ENCODE measurements at places on chromosomes 13 and 19. TPM values are rescaled to one million over a fixed set of nuclear protein-coding genes. Genes with fewer than 3 reads are reported as not detected.

- DNase-seq: no peak
Measured at GRCh38 chr13:36950330-36950729, 30.3 kb upstream of the SMAD9 start.

TMEM86B gene
- total RNA-seq: 1.4 TPM

TTYH1 gene
- 3.0 TPM for total RNA-seq

DNA sequence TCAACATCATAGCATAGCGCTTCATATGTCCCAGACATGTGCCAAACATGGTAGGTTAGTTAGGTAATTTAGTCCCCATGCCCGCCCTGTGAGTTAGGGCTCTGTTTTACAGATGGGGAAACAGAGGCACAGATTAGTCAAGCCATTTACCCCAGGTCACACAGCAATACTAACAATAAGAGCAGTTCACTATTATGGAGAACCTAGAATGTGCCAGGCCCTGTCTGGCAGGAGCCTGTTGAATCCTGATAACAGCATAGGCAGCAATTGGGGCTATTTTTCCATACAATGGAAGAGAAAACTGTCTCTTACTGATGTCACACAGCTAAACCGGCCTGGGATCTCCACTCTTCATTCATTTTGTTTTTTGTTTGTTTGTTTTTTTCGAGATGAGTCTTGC is 6.5 kb upstream of the PPP1R37 start:
- DNase-seq: no peak

GRCh38 chr19:52464798-52465470 is 11.6 kb downstream of the ZNF578 start:
- DNase-seq: no peak

CALR3 gene
- total RNA-seq: not detected

DNA sequence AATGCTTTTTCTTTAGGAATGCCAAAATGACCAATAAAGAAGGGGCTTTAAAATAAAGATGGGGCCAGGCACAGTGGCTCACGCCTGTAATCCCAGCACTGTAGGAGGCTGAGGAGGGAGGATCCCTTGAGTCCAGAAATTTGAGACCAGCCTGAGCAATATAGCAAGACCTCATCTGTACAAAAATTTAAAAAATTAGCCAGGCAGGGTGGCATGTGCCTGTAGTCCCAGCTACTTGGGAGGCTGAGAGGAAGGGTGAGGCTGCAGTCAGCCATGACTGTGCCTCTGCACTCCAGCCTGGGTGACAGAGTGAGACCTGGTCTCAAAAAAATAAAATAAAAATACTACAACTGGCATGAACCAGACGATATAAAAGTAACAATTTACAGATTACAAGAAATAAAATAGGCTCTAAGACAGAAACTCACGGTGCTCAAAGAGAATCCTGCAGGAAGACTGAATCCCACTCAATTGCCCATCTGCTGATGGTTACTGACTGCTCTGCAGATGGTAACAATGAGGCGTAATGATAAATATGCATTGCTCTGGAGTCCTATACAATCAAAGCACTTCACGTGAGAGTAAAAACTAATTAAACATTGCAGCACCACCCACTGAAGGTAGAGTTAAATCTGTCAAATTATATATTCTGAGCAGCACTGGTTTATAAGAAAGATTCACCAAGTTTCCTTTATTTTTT is 93.2 kb downstream of the LHFPL6 start:
- no peak for DNase-seq

DNA sequence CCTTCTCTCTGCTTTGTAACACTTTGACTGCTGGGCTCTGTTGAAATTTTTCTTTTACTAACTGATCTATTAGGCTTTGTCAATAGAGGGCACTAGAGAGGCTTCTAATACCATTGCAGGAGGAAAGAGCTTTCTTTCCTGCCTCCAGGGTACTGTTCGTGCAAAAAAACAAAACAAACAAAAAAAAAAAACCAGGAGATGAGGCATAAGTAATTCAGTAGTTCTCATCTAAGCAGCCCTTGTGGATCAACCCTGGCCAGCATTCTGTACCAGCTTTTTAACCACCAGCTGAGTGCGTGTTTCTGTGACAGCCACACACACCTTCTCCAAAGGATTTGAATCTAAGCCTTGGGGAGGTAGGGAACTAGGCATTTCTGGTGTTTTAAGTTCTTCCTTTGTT is 1707.6 kb upstream of the SLC10A2 start:
- no peak for DNase-seq

STARD13 gene
- total RNA-seq: 26.8 TPM

CGB7 gene
- not detected for total RNA-seq

ANKLE1 gene
- 0.47 TPM for total RNA-seq

PLIN4 gene
- total RNA-seq: 331 TPM

SULT2B1 gene
- 0.39 TPM for total RNA-seq

- no peak for DNase-seq
Measured at GRCh38 chr19:5492635-5493409, 37.6 kb downstream of the ZNRF4 start.

CPB2 gene
- total RNA-seq: not detected

ZNF568 gene
- total RNA-seq: 6.1 TPM

TNNI3 gene
- 1,897 TPM for total RNA-seq

IRGQ gene
- total RNA-seq: 27.8 TPM

- DNase-seq: no peak
Measured at GRCh38 chr13:50867637-50867945, 24.1 kb upstream of the DLEU7 start.

GRCh38 chr13:77674852-77675251 is 22.6 kb upstream of the SLAIN1 start:
- DNase-seq: no peak

F7 gene
- 0.16 TPM for total RNA-seq

TOMM40 gene
- total RNA-seq: 63.1 TPM

KASH5 gene
- not detected for total RNA-seq

DNA sequence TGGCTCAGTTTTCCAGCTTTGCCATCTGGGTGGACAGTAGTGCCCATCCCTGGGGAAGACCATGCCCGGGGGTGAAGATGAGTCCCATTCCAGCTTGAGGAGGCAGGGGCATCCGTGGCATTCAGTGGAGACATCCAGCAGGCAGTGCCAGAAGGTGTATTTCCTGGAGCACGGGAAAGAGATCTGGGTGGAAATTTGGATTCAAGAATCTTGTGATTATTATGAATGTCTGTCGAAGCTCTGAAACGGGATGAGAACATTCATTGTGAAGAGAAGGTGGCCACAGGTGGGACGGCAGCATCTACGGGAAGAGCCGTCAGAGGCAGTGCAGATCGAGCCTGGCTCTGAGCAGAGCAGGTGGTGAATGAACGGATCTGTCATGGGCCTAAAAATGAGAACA is 167.3 kb upstream of the RNF113B start:
- DNase-seq: no peak

SBK3 gene
- 62.7 TPM for total RNA-seq

SIGLECL1 gene
- not detected for total RNA-seq

TSKS gene
- total RNA-seq: 0.76 TPM

CDC42EP5 gene
- 25.0 TPM for total RNA-seq

GRCh38 chr13:68588623-68589022 is 1358.5 kb upstream of the PCDH9 start:
- DNase-seq: no peak

DNA sequence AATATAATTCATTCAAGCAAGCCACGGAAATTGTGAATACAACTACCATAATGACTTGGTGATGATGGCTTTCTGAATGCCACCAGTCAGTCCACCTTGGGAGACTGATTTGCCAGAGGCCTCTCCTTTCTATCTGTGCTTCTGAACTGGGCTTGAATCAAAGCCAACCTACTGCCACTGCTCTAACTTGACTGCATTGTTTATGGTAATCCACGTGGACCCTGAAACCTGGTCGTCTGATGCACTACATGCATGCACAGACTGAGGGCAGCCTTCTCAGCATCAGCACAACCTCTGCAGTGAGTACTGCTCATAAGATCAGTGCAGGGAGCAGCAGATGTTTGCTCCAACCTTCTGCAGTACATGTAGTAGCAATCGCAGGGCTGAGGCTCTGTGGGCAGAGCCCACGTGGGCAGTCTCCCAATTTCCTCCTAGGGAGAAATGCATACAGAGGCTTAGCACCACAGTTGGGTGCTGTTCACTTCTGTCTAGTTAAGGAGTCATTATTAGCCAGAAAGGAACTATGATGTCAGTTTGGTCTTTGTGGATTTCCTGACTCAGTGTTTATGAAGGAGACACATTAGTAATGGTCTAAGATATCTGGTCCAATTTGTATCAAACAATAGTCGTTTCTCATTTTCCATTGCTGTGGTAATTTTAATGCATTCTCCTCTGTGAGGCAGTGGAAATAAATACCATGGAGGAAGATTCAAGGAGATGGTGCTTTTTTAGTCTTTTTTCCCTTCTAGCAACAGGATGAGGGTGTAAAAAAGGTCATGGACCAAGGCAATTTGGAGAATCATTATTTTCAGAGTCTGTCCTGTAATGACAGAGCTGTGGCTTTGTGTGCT is 82.5 kb downstream of the AKAP11 start:
- no peak for DNase-seq

- DNase-seq: no peak
Measured at GRCh38 chr13:25677956-25678355, 306.2 kb downstream of the ATP8A2 start.

GRCh38 chr19:11164879-11165406 is 9.4 kb upstream of the SPC24 start:
- peak; percentile 86 for DNase-seq

- no peak for DNase-seq
Measured at GRCh38 chr13:50650592-50651504, 192.6 kb downstream of the DLEU7 start.

DNA sequence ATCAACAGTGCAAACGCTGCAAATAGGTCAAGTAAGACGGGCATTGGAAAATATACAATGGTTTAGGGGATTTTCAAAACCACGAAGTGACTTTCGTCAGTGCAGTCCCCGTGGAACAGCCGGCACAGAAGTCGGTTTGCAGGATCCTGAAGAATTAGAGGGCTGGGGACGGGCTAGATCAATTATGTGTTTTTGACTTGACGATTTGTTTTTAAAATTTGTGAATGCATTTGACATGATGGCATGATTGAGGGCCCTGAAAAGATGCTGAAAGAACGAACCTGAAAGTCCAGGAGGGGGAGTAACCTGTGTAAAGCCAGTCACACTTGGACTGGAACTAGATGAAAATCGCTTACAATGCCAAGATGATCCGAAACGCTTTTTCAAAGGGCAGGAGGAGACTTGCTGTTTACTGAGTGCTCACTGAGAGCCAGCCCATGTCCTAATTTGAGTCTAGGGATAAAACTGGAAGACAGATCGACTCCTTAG is 8.9 kb upstream of the DGKH start:
- no peak for DNase-seq

GRCh38 chr19:6091771-6092291 is 18.5 kb downstream of the RFX2 start:
- DNase-seq: no peak

TMEM255B gene
- total RNA-seq: 10.5 TPM

- no peak for DNase-seq
Measured at GRCh38 chr13:103349211-103349980, 283.2 kb upstream of the SLC10A2 start.

KCNN1 gene
- total RNA-seq: 1.7 TPM

DNA sequence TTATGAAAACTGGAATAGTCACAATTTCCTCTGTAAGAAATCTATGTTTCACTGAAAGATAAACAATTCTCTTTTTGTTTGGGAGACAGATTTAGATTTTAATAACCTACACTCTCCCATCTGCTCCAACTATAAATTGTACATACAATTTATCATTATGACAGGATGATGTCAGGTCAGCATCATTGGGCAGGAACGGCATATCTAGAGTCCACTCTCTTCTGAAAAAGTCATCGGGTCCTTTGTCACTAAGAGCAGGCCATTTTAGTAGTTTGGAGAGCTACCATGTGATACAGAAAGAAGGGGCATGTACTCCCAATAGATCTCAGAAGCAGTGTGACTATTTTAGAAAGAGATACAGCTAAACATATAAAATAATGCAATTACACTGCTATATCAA is 180.8 kb upstream of the ARGLU1 start:
- no peak for DNase-seq

GRCh38 chr13:62537593-62537992 is 1121.9 kb upstream of the PCDH20 start:
- no peak for DNase-seq

SELENOV gene
- total RNA-seq: not detected

- no peak for DNase-seq
Measured at GRCh38 chr13:78597602-78597932, 5.8 kb downstream of the POU4F1 start.

ZNF626 gene
- 8.7 TPM for total RNA-seq

GRCh38 chr19:45908956-45909355 is 5.6 kb downstream of the NANOS2 start:
- no peak for DNase-seq

NLRP9 gene
- not detected for total RNA-seq

IL17D gene
- 1.8 TPM for total RNA-seq

- DNase-seq: no peak
Measured at GRCh38 chr19:54415208-54415900, at the start of gene TTYH1. TTYH1 (plus strand) TSS chr19:54415464; CDS start chr19:54415553, 89 bp downstream.

GRWD1 gene
- 18.1 TPM for total RNA-seq

DNA sequence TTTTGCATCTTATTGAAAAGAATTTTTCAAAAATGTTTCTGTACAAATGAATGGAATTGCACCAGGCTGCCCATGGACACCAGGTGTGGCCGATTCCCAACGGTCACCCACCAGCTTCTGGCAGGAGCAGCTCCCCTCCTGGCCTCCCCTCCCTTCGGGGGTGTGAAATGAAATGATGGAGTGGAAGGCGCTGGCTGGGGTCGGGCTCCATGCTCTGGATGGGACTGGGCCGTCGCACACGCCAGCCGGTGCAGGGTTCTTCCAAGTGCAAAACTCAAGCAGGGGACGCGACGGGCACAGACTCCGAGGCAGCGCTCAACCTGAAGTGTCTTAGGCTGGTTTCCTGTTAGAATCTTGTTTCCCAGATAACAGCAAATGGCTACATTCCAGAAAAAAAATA is 21.9 kb downstream of the C19orf44 start:
- no peak for DNase-seq

- DNase-seq: no peak
Measured at GRCh38 chr19:40381321-40381720, 8.7 kb downstream of the HIPK4 start.

DNA sequence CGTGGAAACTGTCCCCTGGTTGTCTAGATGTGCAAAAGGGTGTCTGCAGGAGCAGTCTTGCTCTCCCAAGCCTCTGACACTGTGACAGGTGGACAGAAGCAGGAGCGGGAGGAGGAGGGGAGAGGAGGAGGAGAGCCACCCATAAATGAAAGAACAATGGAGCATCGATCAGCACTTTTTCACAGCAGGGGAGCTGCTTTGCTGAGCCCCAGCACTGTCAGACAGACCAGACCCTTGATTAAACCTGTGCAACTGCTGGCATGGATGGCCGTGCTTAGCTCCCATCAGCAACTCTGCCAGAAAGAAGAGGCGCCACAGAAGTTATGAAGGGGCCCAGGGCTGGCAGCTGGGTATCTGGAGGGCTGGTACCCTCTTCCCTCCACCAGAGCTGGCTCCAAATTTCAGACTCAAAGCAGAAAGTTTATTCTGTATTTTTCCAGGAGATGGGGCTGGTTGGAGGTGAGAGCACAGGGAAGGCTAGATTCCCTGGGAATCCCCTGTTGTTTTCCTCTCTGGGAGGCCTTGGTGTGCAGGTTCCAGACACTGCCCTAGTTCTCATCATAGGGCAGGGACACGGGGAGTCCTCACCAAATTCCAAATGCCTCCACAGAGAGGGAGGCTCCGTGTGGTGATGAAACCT is 1192.2 kb downstream of the UQCRFS1 start:
- no peak for DNase-seq

- DNase-seq: no peak
Measured at GRCh38 chr19:6378041-6378440, 2.3 kb upstream of the PSPN start.

GRCh38 chr19:6706633-6706958 is 13.9 kb downstream of the C3 start:
- no peak for DNase-seq

Measured in left cardiac atrium (tissue), 4 donors.